Karpas-422 (cell line): ENCODE measurements at places on chromosomes 13 and 19. TPM values are rescaled to one million over a fixed set of nuclear protein-coding genes. Genes with fewer than 3 reads are reported as not detected.
A peak's percentile ranks its signal among the peaks of the same experiment; 100 is the strongest.

The TEX26 gene
- not detected in 2 replicates for total RNA-seq

The SYNGR4 gene
- not detected in 2 replicates for total RNA-seq

The SYDE1 gene
- total RNA-seq = not detected in 2 replicates

The ENOX1 gene
- not detected in 2 replicates for total RNA-seq

The CEACAM19 gene
- not detected in 2 replicates for total RNA-seq

The CCDC8 gene
- total RNA-seq = not detected in 2 replicates

The FBL gene
- 359 and 384 TPM in 2 replicates for total RNA-seq

The SULT2A1 gene
- total RNA-seq = not detected in 2 replicates

The CDC42EP5 gene
- not detected in 2 replicates for total RNA-seq

The LILRA5 gene
- not detected in 2 replicates for total RNA-seq

The KATNAL1 gene
- 13.4 and 35.6 TPM in 2 replicates for total RNA-seq

The CHAF1A gene
- total RNA-seq = 7.8 and 50.7 TPM in 2 replicates

The DNAAF3 gene
- total RNA-seq = 2.5 and 4.2 TPM in 2 replicates

The FPR2 gene
- total RNA-seq = 0.58 and 7.9 TPM in 2 replicates

The GRIN3B gene
- 1.4 TPM in 1 of 2 replicates, not detected in the other for total RNA-seq

The GFY gene
- total RNA-seq = 0.18 and 0.34 TPM in 2 replicates

The SLC1A5 gene
- total RNA-seq = 116 and 189 TPM in 2 replicates

DNA sequence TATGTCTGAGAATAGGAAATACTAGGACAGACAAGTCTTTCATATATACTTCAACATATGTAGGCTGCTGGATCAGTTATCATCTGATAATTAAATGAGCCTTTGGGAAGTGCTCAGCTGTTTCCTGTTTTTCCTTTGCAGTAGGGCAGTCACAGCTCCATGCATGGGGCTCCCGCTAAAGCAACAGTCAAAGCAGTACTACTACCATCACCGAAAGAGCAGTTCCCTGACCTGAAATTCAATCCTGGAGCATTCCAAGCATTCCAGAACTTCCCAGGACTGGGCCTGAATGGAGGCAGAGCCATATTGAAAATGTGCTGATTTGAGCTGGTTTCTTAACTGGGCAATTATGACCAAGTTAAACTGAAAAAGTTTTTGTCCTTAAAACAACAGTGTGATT, 20.5 kb downstream of the MICU2 start:
- peaks cover 11% of the 10 kb centered on the region for H3K4me1 ChIP-seq
- peaks cover 12% of the 10 kb centered on the region; the same call in 1 of the 2 replicates for H3K36me3 ChIP-seq
- DNase-seq = no peak

GRCh38 chr13:54775501-54776191, 1747.0 kb downstream of the OLFM4 start:
- H3K36me3 ChIP-seq = no peaks in the 10 kb centered on the region
- H3K27ac ChIP-seq = no peak overlapping the region
- no peak for DNase-seq
- H3K4me1 ChIP-seq = no peaks in the 10 kb centered on the region
- no peaks in the 10 kb centered on the region for H3K27me3 ChIP-seq

DNA sequence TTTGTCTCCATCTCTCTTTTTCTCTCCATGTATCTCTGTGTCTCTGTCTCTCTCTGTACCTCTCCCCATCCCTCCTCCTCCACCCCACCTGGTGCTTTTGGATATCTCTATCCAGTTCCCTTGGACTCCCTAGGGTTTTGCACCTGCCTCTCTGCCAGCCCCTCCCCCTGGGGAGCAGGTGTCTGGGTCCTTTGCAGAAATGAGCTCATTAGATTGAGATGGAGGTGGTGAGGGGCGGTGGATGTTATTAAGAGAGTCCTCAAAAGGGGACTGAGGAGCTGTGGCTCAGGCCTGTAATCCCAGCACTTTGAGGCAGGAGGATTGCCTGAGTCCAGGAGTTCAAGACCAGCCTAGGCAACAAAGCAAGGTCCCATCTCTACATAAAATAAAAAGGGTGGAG, 2.1 kb downstream of the KCNN4 start:
- no peak overlapping the region for H3K27ac ChIP-seq
- no peaks in the 10 kb centered on the region for H3K27me3 ChIP-seq
- H3K4me3 ChIP-seq = no peak overlapping the region
- H3K4me1 ChIP-seq = no peaks in the 10 kb centered on the region; the same call in 1 of the 2 replicates
- no peaks in the 10 kb centered on the region for H3K36me3 ChIP-seq

DNA sequence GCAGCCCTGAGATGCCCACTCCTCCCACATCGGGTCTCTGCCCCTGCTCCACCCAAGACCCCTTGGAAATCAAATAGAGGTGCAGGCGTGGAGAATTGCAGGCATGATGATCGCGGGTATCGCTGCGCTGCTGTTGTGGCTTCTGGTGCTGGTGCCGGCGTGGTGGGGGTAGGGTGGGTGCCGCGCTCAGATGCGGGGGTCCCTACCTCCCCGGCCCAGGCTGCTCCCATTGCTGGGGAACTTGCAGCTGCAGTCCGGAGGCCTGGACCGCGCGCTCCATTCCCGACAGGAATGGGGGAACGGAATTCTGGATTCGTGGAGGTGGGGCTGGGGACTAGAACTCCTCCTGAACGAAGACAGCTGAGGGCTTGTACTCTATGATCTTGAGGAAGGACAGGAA, 20.4 kb downstream of the CYP2F1 start:
- no peak for DNase-seq
- H3K4me1 ChIP-seq = no peaks in the 10 kb centered on the region
- no peak overlapping the region for H3K27ac ChIP-seq
- H3K27me3 ChIP-seq = no peaks in the 10 kb centered on the region
- H3K4me3 ChIP-seq = no peak overlapping the region
- H3K36me3 ChIP-seq = no peaks in the 10 kb centered on the region

DNA sequence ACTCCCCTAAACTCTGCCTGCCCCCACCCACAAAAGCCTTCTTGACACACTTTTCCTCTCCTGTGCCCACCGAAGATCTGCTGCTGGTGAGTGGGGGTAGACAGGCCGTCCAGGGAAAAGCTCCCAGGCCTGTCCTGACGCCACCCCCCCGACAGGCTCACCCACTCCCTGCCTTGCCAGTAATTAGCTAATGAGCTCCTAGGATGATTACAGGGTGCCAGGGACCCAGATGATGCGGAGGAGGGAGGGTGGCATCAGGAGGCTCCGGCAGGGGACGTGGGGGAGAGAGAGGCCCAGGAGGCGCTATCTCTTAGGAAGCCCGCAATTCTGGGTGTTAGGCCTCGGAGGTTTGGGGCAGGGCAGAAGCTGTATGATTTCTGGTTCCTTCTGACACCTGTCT, 27.0 kb downstream of the MARK4 start:
- H3K4me3 ChIP-seq = no peak overlapping the region
- no peak overlapping the region for H3K27ac ChIP-seq
- H3K4me1 ChIP-seq = peaks cover 3% of the 10 kb centered on the region; the same call in 1 of the 2 replicates
- peaks cover 3% of the 10 kb centered on the region; the same call in 1 of the 2 replicates for H3K36me3 ChIP-seq

GRCh38 chr13:92415781-92416180, 810.8 kb upstream of the GPC6 start:
- H3K27ac ChIP-seq = no peak overlapping the region
- no peak overlapping the region for H3K4me3 ChIP-seq
- H3K27me3 ChIP-seq = no peaks in the 10 kb centered on the region
- no peaks in the 10 kb centered on the region for H3K36me3 ChIP-seq
- DNase-seq = no peak

- no peaks in the 10 kb centered on the region for H3K27me3 ChIP-seq
- peaks cover 20% of the 10 kb centered on the region for H3K4me1 ChIP-seq
- H3K4me3 ChIP-seq = peak overlapping the region; percentile 91
Observed at GRCh38 chr19:52734331-52734892, 432 bp downstream of the ZNF611 start.

GRCh38 chr19:6058518-6059201, 51.6 kb downstream of the RFX2 start:
- no peaks in the 10 kb centered on the region for H3K4me1 ChIP-seq
- DNase-seq = no peak
- no peaks in the 10 kb centered on the region for H3K27me3 ChIP-seq
- H3K36me3 ChIP-seq = no peaks in the 10 kb centered on the region
- no peak overlapping the region for H3K27ac ChIP-seq

DNA sequence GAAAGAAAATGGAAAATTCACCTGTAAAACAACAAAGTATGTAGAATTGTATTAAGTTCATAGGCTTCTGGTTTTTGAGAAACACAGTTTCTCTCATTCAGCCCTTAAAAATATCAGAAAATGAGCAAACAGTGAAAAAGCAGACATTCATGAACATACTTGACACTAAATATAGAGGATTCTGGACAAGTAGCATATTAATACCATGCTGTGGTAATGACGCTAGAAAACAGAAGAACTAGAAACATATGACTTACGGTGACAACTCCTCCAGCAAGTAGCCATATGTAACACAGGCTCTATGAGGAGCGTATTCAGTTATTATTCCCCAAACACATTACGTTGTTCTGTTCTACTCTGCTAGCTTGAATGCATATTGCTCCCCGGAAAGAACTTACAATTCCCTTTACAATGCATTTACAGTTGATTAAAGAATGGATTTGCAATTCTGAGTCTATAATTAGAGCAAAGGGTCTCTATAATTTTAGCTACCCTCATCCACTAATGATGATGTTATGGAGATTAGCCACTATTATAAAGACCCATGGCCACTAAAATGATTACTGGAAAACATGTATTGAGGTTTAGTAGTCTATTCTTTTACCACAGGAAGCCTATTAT, 672.1 kb downstream of the EFNB2 start:
- H3K27me3 ChIP-seq = no peaks in the 10 kb centered on the region
- H3K4me1 ChIP-seq = no peaks in the 10 kb centered on the region
- no peak overlapping the region for H3K27ac ChIP-seq
- H3K36me3 ChIP-seq = no peaks in the 10 kb centered on the region
- no peak for DNase-seq

DNA sequence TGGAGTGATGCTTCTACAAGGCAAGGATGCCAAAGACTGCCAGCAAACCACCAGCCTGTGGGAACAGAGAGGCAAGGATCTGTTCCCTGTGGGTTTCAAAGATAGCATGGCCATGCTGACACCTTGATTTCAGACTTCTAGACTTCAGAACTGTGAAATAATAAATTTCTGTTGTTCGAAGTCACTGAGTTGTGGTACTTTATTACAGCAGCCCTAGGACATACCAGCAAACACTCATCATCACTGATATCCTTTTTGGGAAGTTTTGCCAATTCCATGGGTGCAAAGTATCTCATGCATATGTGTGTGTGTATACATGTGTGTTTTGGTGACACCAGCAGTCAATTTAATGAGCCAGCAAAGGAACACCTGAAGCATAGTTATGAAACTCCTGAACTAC, 21.0 kb downstream of the LMO7 start:
- H3K27ac ChIP-seq = no peak overlapping the region
- no peaks in the 10 kb centered on the region for H3K36me3 ChIP-seq
- peaks cover 15% of the 10 kb centered on the region for H3K4me1 ChIP-seq
- H3K4me3 ChIP-seq = no peak overlapping the region
- H3K27me3 ChIP-seq = no peaks in the 10 kb centered on the region

GRCh38 chr13:20424949-20425348, 100.7 kb downstream of the CRYL1 start:
- no peaks in the 10 kb centered on the region for H3K36me3 ChIP-seq
- H3K4me3 ChIP-seq = no peak overlapping the region
- H3K27ac ChIP-seq = no peak overlapping the region
- no peak for DNase-seq
- no peaks in the 10 kb centered on the region for H3K27me3 ChIP-seq

GRCh38 chr19:49579947-49580263, 451 bp downstream of the NOSIP start:
- peaks cover 7% of the 10 kb centered on the region; the same call in 1 of the 2 replicates for H3K36me3 ChIP-seq
- H3K27me3 ChIP-seq = no peaks in the 10 kb centered on the region
- H3K4me1 ChIP-seq = peaks cover 20% of the 10 kb centered on the region
- DNase-seq = peak; percentile 54
- H3K27ac ChIP-seq = peak overlapping the region; percentile 27; the same call in 1 of the 2 replicates

DNA sequence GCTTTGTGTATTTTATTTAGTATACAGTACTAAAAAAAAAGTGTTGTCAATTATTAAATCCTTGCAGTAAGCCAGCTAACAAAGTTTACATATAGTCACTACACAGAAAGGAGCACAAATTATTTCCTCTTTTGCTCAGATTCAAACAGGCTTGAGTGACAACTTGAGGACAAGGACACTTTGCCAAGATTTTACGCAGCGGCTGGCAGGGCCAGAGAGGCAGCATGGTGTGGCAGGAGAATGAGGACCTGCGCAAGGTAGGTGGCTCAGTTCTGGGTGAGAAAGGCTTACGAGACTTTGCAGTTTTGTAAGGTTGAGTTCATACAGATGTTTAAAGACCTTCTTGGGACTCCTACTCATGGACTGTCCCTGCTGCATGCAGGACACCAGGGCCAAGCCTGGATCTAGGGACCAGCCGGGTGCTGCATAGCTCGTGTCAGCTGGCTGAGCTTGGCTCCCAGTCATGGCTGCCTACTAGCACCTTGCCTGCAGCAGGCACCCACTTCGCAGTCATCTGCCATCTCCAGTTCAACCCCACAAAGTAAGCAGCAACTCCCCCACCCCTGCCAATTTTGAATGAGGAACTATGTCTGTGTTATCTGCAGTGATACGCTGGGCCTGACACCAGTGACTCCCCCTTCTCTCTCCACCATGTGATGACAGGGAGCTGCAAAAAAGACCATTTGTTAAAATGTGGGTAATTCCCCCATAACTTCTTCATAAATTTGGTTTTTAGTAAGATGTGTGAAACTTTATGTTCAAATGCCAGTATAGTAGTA, 3.7 kb upstream of the TUBA3C start:
- H3K4me3 ChIP-seq = no peak overlapping the region
- no peaks in the 10 kb centered on the region for H3K36me3 ChIP-seq
- no peak for DNase-seq

GRCh38 chr19:8460516-8461298, 15.9 kb downstream of the HNRNPM start:
- no peak overlapping the region for H3K27ac ChIP-seq
- no peak for DNase-seq
- no peaks in the 10 kb centered on the region for H3K27me3 ChIP-seq

DNA sequence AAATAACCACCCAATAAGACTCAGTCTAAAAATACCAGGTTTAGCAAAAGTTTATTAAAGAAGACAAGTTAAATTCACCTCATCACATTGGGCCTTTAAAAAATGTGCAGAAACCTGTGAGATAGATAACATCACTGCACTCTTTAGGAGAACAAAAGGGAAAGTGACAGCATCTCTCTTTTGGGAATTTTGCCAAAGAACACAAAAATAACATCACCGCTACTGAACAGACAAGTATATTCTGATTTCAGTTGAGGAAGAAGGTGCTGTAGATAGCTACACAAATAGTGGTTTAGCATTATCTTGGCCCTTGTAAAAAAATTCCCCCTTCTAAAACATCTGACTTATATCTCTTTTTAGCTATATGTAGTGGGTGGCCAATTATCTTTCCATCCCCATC, 244.7 kb downstream of the VWA8 start:
- H3K27ac ChIP-seq = no peak overlapping the region
- no peak overlapping the region for H3K4me3 ChIP-seq
- H3K4me1 ChIP-seq = peaks cover 2% of the 10 kb centered on the region
- no peak for DNase-seq

DNA sequence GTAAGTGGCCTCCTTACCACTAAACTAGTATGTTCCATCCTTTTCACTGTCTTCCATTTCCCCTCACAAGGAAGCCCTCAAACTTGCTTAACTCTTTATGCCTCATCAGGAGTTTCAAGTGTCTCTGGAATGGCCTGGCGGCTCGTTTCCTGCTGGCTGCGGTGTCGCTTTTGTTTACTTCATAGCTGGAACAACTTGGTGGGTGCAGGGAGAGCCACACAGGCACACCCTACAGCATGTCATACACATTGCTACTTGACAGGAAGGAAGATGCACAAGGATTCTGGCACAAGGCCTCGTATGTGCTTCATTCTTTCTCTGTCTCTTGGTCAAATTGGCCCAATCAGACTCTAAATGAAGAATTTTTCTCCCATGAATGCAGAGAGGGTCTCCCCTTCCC, 488.3 kb downstream of the FOXO1 start:
- no peaks in the 10 kb centered on the region for H3K27me3 ChIP-seq
- H3K27ac ChIP-seq = no peak overlapping the region
- no peaks in the 10 kb centered on the region for H3K36me3 ChIP-seq
- DNase-seq = no peak
- peaks cover 7% of the 10 kb centered on the region for H3K4me1 ChIP-seq
